ENCODE measurements at places on chromosomes 5 and 9.

- DNase-seq = no peak
Measured at GRCh38 chr5:131316026-131316425, 52.2 kb downstream of the CDC42SE2 start.

DNA sequence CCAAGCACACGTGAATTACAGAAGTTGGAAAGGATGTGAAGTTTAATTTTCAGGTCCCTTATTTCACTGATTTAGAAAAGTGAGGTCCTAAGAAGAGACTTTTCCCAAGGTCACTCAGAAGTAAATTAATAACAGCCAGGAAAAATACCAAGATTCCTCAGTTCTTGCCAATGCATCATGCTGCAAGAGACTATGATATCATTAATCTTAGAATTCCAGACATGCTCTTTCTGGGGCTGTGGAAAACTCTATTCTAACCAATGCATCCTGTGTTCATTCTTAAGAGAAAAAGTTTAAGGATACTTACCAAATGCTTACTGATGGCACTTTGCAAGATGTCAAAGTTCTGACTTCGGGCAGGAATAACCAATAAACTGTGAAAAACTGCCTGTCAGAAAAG is 42.8 kb downstream of the TEX10 start:
- no peak for DNase-seq

DNA sequence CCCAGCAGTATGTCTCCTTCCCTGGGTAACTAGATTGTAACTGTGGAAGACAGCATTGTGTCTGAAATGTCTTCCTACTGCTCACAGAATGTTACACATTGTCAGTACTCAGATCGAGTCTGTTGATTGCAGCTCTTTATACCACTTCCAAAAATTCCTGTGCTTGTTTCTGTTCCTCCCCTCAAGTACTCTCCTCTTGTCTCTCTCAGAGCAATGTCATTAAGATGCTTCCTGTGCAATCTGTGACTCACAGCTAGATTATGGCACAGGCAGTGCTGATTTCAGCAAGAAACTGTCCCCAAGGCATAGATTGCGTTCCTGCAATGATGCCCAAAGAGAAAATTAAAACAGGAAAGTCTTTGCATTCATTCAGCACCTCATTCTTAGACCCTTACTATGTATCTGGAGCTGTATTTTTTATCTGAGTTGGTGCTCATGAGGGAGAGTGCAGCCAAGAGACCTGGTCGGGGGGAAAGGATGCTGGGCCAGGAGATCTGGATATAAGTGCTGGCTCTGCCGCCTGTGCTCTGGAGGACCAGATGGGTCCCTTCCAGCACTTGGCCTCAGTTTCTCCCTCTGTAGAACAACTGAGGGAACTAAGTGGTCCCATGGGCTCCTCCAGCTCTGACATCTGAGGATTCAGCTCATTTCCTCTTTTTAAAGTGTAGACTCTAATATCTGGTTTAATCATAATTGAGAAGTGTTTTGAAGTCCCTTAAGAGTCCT is 40.8 kb upstream of the GNPDA1 start:
- DNase-seq = no peak

- no peak for DNase-seq
Measured at GRCh38 chr5:6858419-6858818, 145.2 kb downstream of the TENT4A start.

DNA sequence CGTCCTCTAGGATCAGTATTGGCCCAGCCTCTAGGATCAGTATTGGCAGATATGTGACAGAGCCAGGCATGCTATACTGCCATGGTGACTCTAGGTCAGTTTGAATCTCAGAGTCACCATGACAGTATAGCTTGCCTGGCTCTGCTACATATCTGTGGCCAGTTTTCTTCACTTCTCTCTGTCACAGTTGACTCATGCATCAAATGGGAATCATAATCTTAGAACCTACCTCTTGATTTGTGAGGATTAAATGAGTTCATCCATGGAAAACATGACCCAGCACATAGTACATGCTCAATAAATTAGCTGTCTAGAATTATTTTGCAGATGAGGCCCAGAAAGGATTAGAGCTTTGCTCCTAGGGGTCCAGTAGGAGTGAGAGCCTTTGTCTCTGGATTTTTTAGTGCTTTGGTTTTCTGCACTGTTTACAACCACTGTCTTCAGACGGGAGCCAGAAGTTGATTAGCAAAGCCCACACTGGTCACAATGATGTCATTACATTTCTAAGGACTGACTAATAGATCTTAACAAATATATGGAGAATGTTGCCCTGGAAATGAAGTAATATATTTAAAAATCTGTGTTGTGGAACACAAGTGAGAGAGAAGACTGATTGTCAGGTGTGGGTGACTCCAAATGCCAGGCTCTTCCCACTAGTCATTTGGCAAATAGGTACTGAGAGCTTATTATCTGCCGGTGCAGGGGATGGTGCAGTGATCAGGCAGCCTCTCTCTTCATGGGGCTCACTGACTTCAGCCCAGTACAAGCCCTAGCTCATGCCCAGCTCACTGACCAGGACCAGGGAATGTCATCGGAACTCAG is 76.0 kb downstream of the COL15A1 start:
- no peak for DNase-seq

DNA sequence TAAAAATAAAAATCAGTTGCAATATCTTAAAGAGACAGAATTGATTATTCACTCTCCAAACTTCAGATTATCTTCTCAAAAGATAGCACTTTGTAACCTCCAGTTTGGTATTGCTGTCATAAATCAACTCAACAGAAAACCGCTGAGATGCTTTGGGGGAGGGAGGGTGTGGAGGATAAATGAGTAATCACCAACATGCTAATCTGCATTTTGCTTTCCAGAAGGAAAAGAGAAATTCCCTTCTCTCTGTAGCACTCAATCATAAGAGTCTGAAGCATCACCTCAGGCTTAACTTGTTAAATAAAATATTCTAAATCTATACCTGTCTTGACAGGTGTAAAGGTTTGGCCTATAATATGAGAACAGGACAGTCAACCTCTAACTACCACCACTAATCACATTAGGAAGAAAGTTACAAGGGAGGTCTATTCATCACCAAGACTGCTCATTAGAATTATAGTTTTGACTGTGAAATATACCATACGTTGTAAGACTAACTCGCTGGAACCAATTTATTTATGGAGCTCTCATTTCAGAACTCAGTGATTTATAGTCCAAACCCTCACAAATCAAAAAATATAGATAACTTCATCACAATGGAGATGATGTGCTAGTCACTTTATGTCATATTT is 89.0 kb downstream of the PIK3R1 start:
- no peak for DNase-seq

- DNase-seq = no peak
Measured at GRCh38 chr9:31608416-31608815, 776.0 kb upstream of the ACO1 start.

DNA sequence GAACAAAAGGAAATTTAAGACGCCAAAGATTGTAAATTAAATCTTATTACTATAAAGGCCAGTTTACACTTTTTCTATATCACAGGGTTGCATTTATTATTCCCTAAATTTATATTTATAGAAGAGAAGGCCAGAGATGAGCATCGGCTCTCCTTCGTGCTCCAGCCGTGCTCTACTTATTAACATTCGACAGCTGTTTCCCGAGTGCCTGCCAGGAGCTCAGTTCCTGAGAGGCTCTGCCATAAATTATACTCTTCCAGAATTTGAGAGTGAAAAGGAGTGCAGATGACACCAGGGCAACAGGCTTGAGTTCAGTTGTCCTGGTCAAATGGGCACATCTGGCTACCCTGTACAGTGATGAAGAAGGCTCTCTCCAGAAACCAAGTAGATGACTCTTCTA is 70.1 kb downstream of the PCSK5 start:
- no peak for DNase-seq

GRCh38 chr5:87051502-87052113 is 216.1 kb upstream of the RASA1 start:
- no peak for DNase-seq

GRCh38 chr5:93677359-93677891 is 64.0 kb downstream of the POU5F2 start:
- no peak for DNase-seq

DNA sequence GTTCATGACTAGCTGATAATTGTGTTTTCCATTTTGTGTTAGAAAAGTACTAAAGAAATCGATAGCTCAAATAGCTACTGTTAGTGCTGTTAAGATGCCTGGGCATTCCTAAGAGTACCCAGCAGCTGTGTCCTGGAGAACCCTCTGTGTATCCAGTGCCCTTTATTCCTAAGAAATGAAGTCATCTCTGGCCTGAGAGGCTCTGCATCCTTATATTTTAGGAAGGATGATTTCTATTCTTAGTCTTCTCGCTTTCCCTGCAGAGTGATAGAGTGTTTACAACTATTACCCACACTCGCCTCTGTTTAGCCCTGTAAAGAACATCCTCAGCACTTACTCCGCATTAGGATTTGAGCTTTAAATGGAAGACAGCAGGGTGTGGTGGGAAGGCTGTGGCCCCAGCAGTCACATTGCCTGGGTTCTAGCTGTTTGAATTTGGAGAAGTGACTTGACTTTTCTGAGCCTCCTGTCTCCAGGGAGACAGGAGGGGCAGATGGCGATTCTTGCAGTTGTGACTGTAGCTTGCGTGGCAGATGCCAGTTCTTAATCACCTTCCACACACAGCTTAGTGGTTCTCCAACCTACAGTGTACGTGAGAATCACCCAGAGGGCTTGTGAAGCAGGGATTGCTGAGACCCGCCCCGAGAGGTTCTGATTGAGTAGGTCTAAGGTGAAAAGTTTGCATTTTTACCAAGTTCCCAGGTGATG is 177.2 kb upstream of the PITX1 start:
- no peak for DNase-seq

- no peak for DNase-seq
Measured at GRCh38 chr9:90033028-90033650, 428.3 kb downstream of the GADD45G start.

GRCh38 chr9:13284011-13284410 is 4.5 kb upstream of the MPDZ start:
- DNase-seq = no peak

DNA sequence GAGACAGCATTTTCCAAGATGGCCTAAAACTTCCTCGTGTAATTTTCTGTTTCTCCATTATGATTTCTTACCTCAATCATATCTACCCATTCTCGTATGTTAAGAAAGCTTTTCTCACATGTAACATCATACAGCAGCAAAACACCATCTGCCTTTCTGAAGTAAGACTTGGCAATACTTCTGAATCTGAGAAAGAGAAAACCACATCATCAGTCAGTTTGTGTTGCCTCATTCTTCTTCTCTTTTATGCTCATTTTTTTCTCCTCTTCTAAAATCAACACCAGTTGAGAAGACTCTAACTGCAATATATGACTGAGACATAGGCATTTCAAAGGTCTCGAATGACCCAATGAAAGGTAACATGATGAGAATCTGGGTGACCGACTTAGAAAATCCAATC is 66.0 kb downstream of the RASEF start:
- DNase-seq = no peak

DNA sequence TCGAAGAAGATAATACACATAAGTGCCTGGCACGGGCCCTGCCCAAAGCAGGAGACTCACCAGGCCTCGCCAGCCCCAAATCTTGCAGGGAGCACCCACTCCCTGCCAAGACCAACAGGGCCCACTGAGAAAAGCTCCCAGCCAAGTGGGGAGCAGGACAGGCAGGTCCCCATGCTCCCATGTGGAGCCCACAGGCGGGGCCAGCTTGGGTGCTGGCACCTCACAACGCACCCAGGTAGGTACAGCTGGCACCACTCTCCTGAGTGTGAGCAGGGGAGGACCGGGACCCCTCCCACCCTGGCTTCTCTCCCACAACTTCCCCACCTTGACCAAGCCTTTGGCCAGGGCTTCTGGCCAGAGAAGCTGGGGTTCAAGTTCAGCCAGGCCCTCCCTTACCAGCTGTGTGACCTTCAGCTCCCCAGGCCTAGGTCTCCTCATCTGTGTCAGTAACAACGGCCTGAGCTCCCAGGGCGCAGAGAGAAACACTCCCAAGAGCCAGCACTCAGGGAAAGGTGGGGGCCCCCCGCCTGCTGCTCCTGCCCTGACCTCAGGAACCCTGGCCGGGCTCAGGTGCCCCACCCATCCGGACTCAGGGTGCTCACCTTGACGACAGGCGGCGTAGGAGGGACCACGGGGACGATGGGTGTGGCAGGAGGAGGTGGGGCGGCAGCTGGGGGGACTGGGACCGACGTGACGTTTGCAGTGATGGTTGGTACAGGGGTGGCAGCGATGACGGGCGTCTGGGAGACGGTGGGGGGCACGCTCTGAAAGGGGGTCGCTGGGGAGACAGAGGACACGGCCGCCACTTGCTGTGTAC is 17.8 kb downstream of the BRD3 start:
- DNase-seq = no peak

DNA sequence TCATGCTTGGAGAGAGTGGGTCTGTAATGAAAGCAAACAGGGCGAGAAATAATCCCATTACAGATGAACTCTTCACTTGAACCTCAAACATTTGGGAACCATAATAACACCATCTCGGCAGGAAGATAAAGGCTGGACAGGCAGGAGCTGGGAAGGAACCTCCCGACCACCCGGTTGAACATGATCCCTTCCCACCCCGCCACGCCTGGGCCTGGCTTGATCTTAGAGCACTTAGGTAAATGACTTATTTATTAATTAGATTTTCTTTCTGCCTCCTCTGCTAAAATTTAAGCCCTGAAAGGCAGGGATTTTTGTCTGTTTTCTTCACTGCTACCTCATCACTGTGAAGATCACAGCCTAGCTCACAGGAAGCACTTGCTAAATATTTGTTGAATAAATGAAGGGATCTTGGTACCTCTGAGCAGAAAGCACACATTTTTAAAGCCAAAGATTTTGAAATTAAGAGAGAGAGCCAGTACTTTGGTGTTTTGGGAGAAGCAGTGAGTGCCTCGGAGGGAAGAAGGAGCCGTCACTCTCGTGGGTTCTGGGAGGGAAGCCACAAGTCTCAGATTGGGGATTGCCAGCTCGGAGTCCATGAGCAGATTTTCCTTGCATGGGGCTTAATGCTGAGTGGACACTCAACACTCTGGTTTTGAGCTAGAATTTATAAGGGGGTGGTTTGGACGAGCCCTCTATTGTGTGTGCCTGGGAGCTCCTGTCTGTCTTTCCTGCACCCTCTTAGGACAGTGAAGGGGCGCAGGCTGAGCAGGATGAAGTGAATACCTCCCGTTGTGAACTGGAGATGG is 133.3 kb downstream of the MACROH2A1 start:
- DNase-seq = no peak

- DNase-seq = no peak
Measured at GRCh38 chr5:33148076-33148513, 292.7 kb upstream of the TARS1 start.

DNA sequence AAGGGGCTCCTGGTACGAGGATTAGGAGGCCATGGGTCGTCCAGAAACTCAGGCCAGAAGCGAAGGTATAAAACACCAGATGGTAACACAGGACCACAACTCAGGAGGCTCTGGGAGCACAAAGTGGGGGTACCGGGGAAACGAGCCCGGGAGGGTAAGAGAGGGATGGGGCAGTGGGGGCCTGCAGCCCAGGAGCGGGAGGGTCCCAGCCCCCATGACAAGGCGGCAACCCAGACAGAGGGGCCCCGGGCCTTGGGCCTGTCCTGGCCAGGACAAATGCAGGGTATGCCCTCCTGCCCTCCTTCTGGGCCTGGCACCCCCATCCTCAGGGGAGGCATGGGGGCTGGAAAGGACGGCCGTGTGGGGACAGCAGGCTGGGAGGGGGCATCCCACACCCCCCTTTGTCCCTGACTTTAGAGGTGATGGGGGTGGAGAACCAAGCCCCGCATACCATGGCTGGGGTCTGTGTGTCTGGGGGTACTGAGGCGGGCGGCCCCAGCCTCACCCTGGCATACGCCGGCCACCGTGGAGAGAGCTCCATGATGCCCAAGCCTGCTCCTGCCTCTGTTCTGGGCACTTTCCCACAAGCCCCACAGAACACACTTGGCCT is 47.0 kb upstream of the EXOC3 start:
- no peak for DNase-seq
